ENCODE measurements at places on chromosomes 5 and 9.

DNA sequence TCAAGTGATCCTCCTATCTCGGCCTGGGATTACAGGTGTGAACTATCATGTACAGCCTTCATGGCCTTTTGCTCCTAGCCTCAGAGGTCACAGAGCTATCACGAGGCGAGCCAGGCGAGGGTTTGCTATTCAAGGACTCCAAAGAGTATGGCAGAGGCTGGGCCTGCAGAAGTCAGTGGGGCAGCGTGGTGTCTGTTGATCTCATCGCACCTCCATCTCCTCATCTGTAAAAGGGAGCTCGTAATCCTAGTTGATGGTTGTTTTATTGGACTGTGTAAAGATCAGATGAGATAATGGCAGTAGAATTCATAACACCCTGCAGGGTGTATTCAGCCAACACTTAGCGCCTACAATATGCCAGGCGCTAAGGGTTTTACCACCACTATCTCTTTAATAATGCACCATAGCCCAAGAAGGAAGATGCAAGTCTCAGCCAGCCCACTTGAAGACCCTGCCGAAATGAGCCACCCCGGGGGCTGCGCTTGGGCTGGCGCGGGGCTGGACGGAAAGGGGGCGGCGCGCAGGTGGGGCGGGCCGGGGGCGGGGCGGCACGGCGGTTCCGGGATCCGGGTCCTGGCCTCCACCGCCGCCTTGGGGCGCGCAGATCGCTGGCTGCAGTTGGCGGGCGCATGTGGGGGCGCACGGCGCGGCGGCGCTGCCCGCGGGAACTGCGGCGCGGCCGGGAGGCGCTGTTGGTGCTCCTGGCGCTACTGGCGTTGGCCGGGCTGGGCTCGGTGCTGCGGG, at the start of gene GALNT12:
Gene GALNT12, plus strand, starts transcription at position 601 of the 744 bp plus-strand sequence. Its CDS starts 29 bp downstream, at position 630.
- DNase-seq, result no peak

DNA sequence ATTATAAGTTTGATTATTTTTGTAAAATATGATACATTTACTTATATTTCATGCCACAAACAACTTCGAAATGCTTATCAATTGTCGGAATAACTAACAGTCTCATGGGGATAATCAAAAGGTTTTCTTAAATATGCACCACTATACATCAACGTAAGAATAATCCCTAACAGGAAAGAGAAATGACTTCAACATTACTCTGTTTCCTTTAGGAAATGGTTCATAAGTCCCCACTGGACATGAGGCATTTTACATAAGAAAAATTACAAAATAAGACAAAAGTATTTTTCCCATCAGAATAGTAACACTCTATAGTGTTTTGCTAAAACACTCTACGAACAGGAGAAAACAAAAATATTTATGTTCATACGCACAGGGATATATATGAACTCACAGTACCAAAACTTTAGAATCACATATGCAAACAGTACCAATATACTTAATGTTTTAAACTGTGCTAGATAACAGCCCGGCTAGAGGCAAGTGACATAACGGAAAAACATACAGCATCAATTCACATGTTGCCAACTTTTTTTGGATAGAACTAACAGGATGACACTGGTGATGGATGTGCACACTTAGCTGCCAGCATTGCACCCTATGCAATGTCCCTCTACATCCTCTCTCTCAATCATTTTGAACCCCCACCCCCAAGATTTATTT, 120.5 kb downstream of the NFIB start:
- DNase-seq, result no peak

DNA sequence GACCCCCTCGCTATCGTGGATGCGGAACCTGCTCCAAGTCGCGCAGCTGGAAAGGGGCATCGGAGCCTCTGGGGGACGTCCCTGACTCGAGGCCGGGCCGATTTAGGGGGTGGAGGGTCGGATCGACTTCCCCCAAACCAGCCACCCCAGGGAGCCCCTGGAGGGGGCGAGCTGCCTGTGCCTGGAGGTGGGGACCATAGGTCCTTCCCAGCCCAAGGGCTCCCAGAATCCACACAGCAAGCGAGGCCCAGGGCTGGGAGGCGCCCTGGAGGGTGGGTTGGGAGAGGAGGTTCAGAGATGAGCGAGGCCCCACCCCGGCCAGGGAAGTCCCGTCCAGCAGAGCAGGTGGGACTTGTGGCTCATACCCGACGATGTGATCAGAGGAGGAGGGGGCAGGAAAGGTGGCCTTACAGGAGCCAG, 147.6 kb downstream of the GAPVD1 start:
- DNase-seq, result no peak

DNA sequence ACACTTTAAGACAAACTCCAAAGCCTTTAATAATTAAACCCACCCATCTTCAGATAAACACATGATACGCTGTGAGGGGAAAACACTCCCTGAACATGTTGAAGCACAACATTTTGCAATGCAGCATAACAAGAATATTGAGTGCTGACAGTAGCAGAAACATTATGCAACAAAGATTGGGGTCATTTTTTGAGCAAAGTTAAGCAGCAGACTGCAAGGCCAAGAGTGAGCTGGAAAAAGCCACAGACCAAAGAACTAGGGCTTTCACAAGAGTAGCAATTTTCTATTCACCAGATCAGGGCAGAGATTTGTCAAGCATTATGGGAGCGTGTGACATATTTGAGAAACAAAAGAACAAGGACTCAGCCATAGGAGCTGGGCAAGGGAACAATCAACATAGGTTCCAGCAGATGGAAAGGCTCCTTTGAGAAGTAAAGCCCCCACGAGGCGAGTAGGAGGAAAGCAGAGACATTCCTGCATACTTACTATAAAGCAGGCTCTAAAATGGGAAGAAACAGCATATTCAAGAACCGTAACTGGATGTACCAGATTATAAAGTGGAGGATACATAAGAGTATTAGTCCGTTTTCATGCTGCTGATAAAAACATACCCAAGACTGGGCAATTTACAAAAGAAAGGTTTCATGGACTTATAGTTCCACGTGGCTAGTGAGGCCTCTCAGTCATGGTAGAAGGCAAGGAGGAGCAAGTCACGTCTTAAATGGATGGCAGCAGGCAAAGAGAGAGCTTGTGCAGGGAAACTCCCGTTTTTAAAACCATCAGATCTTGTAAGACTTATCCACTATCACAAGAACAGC, 4.8 kb upstream of the TTC23L start:
- DNase-seq, result no peak

GRCh38 chr9:127185931-127186781, 63.7 kb upstream of the ANGPTL2 start:
- no peak for DNase-seq

GRCh38 chr5:133942614-133943474, 25.6 kb downstream of the C5orf15 start:
- no peak for DNase-seq

DNA sequence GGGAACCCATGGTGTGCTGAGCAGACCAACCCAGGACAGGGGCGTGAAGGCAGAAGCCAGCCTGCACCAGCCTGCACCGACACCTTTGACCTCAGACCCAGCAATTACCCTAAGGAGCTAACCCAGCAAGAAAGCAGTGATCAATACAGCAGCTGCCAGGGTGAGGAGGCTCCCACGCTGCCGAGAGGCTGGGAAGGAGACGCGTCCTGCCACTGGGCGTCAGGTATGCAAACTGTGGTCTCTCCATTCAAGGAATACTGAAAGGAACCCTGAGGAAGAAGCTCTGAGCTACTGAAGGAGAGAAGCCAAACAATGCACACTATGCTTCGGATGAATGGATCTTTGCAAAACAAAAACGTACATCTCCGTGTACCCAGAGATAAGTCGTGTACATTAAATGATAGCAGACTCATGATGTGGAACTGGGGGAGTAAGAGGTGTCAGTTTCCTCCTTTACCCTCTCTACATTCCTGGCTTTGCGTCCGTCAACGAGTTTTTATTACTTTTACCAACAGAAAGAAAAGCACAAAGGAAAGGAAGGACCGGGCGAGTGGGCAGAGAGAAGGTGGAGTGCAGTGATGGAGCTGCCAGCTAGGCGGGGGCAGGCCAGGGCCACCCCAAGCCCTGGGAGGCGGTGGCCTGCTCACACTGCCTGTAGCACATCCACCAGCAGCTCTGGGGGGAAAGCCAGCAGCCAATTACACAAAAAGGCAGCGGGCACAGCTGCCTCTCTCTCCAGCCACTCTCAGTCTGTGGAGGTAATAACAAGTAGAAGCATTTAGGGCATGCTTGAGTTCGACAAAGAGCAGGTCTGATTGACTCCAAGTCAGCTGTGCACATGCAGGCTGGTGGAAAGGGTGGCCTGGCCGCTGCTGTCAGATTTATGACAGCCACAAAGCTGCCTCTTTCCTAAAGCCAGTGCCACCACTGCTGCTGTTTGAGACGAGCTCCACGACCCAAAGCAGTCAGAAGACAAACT, 29.3 kb downstream of the RASGEF1C start:
- DNase-seq, result no peak

DNA sequence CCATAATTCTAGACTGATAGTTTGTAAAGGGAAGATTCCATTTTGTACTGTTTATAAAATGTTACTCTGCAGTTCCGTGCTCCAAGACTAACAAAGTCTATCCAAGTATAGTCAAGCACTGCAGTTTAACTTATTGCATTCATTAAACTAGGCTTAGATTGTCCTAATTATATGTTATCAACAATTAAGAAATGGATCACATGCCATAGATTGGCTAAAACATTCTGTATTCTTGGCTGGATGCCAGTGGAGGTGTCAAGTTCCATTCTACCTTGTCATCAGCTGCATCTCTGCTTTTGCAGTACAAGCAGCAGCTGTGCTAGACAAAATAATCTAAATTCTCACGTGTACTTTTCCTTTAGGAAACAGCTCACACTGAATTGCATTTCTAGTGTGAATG, 69.4 kb upstream of the MEF2C start:
- DNase-seq, result no peak

- no peak for DNase-seq
These were observed 265.8 kb downstream of the MLLT3 start for GRCh38 chr9:20356403-20357036.

- DNase-seq, result no peak
These were observed 48.8 kb downstream of the FANCC start for GRCh38 chr9:95268681-95269080.

DNA sequence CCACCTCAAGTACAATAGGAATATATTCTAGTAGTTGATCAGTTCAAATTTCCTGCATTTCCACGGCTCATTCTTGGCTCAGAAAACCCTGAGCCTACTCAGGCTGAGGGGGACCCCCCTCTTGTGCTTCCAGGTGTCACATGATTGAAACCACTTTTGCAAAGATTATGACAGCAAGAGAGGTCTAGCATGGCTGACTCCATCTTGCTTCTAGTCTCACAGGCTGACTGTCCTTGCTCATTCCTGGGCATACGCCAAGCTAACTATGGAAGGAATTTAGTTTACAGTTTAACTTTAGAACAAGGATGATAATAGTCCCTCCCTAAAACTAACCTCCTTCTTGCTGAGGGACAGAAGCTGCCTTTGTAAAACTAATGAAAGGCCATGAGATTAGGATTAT, 154.1 kb downstream of the SNX18 start:
- DNase-seq, result no peak

GRCh38 chr9:70195456-70195855, 63.3 kb upstream of the SMC5 start:
- DNase-seq, result no peak

DNA sequence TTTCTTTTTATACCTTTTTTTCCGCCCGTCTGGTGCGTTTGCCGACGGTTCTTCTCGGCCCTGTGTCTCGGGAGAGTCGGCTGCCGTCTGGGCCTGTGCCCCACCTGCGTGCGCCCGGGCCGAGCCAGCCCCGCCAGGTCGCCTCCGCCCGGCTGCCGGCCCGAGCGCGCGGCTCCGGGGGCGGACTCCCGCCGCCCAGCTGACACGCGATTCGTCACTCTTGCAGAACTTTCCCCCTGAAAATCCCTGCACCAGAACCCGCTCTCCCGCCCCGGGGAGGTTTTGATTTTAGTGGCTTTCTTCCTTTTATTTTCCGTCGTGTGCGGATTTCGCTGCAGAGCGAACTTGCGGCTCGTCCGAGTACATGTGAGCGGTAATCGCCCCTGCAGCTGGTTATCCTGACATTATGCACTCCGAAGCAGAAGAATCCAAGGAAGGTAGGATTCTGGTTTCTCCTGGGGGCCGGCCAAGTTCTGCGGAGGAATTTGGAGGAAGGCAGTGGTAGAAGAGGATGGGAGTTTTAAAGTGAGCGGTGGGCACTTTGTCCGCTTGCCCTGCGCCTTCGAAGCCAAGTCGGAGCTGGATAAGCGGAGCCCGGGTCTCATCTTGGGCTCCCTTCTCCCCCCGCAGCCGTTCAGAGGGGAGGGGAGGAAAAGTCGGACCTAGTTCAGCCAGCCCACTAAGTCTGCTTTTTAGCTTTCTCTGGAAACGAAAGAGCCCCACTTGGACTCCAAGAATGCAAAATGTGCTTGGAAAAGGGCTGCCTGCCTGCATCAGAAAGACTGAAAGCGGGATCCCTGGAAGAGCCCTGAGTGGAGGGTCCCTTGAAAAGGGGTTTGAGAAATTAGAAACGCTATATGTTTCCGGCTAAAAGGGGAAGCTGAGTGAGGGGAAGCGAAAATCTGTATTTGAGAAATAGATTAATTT, at the start of gene TNFAIP8:
Gene TNFAIP8, plus strand, starts transcription at position 335 of the 927 bp plus-strand sequence. Its CDS starts 72 bp downstream, at position 407.
- no peak for DNase-seq

GRCh38 chr9:121631978-121632418, 19.4 kb upstream of the DAB2IP start:
- DNase-seq, result no peak

DNA sequence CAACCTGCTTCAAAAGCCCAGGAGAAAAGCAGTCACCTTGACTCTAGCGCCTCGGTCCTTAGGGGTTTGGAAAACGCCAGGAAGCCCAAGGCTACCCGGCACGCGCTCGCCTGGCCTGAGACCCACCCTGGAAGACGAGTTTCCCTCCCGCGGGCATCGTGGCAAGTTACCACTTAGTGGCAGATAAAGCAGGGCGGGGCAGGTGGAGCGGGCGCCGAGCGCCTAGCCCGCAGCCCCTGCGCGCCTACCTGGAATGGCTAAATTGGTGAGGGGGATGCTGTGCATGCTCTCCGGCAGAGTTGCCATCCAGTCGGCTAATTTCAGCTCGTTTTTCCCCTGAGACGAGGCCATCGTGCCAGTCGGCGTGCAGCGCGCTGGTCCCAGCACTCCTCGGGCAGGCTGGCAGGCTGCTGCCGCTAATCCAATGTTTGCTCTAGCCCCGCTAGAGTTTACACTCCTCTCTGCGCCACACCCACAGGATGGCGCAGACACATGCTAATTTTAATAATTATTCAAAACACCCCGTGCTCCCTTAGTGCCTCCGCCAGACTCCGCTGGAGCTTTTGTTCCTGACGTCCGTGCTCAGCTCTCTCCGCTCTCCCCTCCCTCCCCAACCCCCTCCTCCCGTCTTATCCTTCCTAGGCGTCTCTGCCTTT, at the start of gene PLCXD3:
Gene PLCXD3, minus strand, starts transcription at position 426 of the 656 bp plus-strand sequence. Its CDS starts 75 bp downstream, at position 351.
- no peak for DNase-seq

DNA sequence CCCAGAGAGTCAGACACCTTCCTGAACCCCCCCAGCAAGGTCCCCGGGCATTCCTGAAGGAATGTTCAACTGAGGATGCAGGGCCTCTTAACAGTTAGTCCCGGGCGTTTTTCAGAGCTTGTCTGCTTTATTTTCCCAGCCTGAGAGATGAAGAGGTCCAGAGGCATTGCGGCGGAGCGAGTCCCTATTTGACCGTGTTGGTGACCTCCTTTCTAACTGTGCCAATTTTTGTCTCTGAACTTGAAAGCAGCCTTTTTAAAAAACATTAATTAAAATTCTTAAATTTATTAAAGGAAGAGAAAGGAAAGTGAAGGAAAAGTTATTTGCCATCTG, 433 bp upstream of the PTAR1 start:
- DNase-seq, result no peak
